ENCODE measurements at places on chromosomes 7 and 10. TPM values are rescaled to one million over a fixed set of nuclear protein-coding genes. Genes with fewer than 3 reads are reported as not detected.

The STAMBPL1 gene
- polyA plus RNA-seq = 0.07 TPM

The STK32C gene
- polyA plus RNA-seq = 18.4 TPM

The GSAP gene
- polyA plus RNA-seq = 35.6 TPM

The GOLGA7B gene
- not detected for polyA plus RNA-seq

The TACR2 gene
- 0.23 TPM for polyA plus RNA-seq

Data from CD14-positive monocyte (primary cell).